Aorta (tissue), 5 donors: ENCODE measurements at places on chromosomes 6 and 20. TPM values are rescaled to one million over a fixed set of nuclear protein-coding genes. Genes with fewer than 3 reads are reported as not detected.
A peak's percentile ranks its signal among the peaks of the same experiment; 100 is the strongest.

MAFB gene
- total RNA-seq, result 66.3 TPM

CYP39A1 gene
- 4.2 TPM for total RNA-seq

GRIK2 gene
- total RNA-seq, result 2.3 TPM

SLC35D3 gene
- not detected for total RNA-seq

WFDC2 gene
- 2.3 TPM for total RNA-seq

SLC24A3 gene
- total RNA-seq, result 23.9 TPM

CTCFL gene
- not detected for total RNA-seq

SLC4A11 gene
- total RNA-seq, result 0.29 TPM

DNA sequence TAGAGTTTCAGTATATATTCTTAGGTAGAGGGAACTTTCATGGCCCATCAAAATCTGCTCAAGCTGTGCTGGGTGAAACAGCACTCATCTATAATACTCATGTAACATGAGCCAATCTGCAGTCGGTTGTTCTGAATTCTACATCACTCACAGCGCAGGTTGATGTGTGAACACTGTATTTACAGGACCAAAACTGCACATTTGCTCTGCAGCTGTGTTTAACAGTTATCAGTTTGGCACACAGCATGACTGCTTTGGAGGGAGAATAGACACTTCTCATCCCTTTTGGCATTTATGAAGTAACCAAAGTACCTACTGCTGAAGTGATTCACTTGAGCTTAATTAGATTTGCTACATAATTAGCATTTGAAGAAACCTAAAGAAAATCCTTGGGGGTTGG lies 225.1 kb downstream of the BCKDHB start:
- no peak for DNase-seq

GRCh38 chr6:74749211-74750147 lies 456.4 kb downstream of the COL12A1 start:
- no peak for DNase-seq

GRCh38 chr6:90216072-90216977 lies 80.3 kb downstream of the BACH2 start:
- no peak for DNase-seq

DNA sequence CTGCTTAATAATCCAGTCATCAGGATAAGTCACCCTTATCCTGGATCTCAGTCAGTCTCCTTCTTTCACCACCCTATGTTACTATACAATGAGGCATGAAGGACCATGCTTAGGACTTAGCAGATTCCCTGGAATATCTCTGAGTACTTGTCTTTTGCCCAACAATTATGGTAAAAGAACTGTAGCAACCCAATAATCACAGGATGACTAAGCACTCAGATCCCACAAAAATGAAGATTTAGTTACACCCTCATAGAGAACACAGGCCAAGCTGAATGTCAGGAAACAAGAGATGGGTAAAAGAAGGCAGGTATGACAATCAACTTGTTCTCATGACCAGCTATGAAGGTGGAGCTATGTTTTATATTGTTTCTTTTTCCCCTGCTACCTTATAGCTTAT lies 91.4 kb downstream of the EDN1 start:
- no peak for DNase-seq

GRCh38 chr6:36131511-36132245 lies 1.4 kb downstream of the MAPK13 start:
- no peak for DNase-seq

DNA sequence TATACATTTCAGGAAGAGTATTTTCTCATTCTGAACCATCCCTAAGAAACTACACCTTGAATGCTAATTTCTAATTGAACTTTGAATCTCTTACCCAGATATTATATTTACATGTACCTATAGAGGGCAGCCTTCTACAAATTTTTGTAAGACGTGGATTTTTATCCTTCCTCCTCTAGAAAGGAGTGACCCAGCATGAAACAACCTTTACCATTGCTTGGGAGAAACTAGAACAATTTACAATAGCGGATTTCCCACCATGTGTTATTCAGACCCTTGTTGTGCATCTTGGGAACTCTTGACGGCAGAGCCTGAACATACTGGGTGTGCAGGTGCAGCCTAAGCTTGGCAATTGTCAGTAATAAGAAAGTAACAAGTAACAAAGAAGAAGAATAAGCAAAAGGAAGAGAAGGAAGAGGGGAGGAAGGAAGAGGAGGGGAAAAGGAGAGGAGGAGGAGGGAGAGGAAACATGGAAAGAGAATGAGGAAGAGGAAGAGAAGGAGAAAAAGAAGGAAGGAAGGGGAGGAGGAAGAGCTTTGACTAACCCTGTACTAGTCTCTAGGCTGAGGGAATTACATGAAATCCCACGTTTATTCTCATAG lies 10.8 kb upstream of the TAAR1 start:
- DNase-seq, result no peak

DNA sequence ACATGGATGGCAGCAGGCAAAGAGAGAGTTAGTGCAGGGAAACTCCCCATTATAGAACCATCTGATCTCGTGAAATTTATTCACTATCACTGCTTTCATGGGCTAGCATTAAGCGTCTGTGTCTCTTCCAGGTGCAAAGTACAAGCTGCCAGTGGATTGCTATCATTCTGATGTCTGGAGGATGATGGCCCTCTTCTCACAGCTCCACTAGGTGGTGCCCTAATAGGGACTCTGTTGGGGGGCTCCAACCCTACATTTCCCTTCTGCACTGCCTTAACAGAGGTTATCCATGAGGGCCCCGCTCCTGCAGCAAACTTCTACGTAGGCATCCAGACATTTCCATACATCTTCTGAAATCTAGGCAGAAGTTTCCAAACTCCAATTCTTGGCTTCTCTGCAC lies 347.8 kb upstream of the HS3ST5 start:
- no peak for DNase-seq

DNA sequence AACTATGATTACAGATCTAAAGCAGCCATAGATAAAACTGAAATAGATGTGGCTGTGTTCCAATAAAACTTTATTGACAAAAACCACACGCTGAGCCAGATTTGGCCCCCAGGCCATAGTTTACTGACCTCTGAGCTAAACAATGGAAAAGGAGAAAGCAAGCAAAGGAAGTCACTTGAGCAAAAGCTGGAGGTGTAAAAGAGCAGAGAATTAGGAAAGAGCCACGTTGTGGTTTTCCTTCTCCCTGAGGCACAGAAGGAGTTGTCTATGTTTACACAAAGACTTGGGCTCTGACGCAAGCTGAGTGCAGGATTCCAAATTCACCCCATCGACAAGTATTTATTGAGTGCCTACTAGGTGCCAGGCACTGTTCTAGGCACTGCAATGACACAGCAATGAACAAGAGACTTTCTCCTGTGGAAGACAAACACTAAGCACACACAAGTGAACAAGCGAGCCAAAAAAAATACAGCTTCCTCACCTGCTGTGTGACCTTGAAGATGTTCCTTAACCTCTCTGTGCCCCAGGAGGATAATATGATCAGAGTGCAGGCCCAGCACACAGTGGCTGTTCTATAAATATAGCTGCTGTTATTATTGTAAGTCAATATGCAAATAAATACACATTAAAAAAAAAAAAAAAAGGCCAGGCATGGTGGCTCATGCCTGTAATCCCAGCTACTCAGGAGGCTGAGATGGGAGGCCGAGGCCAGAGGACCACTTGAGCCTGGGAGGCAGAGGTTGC lies 75.4 kb upstream of the PTPN1 start:
- DNase-seq, result no peak

DNA sequence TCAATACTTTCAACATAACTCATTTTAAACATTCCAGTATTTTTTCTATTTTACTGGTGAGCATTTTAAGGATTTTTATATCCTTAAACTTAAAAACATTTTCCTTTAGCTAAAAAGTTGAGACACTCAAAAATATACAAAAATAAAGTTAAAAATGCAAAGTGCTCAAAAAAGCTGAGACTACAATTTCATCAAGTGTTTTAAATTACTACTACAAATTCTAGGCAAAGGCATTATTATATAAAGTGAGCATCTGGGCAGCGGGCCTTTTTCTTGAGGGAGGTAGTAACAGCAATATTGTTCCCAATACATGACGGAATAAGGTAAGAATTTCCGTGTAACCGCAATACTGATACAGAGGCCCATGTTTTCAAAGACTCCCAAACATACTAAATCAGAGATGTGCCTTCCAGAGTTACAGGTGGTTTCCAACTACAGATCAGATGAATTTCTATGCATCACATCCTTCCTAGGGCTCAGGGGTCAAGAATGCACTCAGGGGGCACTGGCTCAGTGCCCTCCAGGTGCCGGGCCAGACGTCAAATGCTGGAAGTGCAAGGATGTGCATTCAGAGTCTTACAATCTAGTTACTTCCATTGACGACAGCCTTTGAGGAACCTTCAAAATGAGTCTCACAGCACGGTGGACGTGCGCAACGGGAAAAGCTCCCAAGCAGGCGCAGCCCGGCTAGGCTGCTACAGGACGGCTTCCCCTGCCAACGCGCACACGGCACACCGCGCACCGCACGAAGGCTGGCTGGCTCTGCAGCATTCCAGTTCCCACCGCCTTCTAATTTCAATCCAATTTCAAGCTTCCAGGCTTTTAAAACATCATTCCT lies 1.7 kb downstream of the PHF10 start:
- DNase-seq, result peak; percentile 74

- DNase-seq, result no peak
These were observed 685.6 kb downstream of the DOK5 start for GRCh38 chr20:55160996-55161395.

- no peak for DNase-seq
These were observed 360.0 kb downstream of the CD83 start for GRCh38 chr6:14477559-14477958.

- no peak for DNase-seq
These were observed 498.9 kb upstream of the MANEA start for GRCh38 chr6:95078457-95078856.

GRCh38 chr6:156602066-156602385 lies 175.2 kb upstream of the ARID1B start:
- DNase-seq, result no peak

DNA sequence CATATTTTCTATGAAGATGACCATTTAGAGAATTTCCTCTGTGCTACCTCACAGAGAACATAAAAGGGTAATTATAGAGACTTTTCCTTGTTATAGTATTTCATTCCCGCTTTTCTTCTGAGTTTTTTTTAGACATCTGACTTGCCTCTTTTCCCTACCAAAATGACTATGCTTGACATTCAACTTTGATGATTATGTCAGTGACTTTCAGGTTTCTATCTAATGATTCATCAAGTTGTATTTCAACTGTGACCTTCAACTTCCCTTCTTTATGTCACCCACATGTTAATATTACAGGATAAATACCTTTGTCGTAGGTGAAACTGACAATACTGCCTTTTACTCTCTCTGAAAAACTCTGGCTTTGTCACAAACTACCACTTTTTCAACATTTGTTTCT lies 95.3 kb downstream of the MLIP start:
- DNase-seq, result no peak

DNA sequence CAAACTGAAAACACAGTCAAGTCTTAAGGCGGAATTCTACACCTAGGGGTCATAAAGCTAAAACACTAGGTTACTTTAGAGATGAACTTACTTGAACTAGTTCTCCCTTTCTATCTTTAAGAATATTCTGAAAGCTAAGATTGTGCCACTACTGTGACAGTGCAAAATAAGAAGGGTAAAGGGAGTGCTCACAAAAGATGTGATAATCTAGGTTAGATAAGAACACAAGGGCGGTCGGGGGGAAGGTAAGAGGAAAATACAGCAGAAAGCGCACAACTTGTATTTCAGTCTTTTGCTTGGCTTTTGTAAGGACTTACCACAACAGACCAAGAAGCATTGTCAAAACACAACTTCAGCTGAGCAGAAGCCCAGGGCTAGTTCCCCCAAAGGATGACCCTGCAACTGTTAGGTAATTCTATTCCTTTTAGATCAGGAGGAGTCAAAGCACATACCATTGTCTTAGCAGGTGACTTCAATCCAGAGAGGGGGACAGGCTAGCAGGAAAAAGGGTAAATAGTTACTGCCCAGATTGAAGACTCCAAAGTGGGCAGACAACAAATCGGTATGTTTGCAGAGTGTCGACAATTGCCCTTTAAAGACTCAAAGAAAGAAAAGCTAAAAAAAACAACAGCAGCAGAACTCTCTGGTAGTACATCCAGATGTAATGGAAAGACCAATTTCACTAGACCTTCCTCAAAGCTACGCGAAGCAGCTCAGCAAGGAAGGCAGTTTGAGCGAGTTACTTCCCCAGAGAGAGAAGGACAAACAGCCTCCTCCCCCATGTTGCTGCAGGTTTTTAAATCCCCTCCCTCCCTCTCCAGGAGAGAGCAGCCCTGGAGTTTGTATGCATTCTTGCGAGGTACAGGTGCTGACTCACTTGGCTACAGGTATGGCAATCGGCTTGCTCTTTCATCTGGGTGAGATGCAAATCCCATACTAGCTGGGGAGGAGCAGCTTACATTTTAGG lies 59.0 kb downstream of the RIPOR2 start:
- no peak for DNase-seq

DNA sequence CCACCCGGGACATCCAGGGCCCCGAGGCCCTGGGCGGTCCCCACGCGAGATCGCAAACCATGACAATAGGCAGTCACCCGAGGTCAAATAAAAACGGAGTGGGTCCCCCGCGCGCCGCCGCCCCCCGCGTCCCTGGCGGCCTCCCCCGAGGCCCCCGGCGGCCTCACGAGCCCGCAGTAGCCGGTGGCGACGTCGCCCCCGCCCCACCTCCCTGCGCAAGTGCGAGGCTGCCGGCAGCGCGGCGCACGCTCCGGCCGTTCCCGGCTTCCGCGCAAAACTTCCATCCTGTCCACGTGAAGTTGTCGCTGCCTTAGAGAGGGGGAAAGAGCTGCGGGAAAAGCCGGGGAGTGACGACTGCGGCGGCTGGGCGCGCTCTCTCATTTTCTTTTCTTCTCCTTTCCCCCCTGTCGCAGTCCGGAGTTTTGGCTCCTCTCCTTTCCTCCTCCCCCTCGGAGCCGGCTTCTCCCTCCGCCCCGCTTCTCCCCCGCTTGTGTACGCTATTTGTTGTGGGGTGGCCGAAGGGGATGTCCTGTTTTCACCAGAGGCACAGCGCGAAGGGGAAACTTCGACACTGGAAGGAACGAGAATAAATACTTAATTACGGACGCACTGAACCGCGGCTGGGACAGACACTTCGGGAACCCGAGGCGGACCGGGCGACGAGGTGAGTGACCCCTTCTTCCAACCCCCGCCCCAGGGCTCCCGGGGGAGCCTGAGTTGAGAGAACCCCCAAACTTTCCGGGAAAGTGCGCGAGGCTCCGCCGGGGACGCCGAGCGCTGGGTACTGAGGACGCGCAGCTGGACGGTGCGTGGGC lies at the start of gene EYA4:
EYA4 (plus strand) TSS at position 272 of the 815 bp plus-strand sequence. CDS start 33,424 bp downstream, outside the sequence.
- peak; percentile 73 for DNase-seq

DNA sequence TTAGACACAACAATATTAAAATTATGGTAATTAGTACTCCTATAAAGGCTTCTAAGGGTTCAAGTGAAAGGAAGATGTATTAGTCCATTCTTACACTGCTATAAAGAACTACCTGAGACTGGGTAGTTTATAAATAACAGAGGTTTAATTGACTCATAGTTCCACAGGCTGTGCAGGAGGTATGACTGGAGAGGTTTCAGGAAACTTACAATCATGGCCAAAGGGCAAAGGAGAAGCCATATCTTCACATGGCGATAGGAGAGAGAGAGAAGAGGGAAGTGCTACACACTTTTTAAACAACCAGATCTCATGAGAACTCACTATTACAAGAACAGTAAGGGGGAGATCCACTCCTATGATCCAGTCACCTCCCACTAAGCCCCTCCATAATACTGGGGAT lies 52.9 kb downstream of the TINAG start:
- DNase-seq, result no peak

- no peak for DNase-seq
These were observed 156.8 kb upstream of the MLN start for GRCh38 chr6:33960345-33961313.
